Stimulated activated CD4-positive, alpha-beta T cell treated with anti-CD3 and anti-CD28 coated beads, Interleukin-1b, Interleukin-23, amount 100 ng/mL, for 1 hour (primary cell): ENCODE measurements at places on chromosomes 13 and 19.

DNA sequence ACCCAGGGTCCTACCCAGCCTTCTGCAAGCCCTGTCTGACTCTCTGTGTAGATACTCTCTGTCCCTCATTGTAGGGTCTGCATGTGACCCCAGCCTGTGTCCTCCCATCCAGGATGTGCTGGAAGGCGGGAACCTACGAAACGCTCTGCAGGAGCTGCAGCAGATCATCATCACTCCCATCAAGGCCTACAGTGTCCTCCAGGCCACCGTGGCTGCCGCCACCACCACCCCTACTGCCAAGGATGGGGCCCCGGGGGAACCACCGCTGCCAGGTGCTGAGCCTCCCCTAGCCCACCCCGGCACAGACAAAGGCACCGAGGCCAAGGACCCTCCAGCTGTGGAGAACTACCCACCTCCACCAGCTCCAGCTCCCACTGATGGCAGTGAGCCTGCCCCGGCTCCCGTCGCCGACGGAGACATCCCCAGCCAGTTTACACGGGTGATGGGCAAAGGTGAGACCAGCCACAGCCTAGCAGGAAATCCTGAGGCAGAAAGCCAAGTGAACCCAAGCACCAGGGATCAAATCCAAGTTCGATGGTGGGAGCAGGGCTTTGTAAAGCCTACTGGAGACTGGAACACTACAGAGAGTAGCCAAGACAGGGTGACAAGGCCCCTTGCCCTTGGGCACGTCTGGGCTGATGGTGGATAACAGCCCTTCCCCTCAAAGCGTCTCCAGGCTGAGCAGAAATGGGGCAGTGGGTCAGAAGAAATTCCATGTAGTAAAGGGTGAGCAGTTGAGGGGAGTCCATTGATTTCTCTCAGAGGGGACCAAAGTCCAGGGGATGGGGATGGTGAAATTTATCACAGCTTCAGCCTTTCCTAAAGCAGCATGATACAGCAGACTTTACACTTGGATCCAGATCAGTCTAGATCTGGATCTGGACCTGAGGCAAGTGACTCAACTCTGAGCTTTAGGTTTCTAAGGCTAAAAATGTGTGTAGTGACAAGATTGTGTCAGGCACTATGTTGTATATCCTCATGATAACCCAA lies 13.2 kb downstream of the PAF1 start:
- no peak for DNase-seq

DNA sequence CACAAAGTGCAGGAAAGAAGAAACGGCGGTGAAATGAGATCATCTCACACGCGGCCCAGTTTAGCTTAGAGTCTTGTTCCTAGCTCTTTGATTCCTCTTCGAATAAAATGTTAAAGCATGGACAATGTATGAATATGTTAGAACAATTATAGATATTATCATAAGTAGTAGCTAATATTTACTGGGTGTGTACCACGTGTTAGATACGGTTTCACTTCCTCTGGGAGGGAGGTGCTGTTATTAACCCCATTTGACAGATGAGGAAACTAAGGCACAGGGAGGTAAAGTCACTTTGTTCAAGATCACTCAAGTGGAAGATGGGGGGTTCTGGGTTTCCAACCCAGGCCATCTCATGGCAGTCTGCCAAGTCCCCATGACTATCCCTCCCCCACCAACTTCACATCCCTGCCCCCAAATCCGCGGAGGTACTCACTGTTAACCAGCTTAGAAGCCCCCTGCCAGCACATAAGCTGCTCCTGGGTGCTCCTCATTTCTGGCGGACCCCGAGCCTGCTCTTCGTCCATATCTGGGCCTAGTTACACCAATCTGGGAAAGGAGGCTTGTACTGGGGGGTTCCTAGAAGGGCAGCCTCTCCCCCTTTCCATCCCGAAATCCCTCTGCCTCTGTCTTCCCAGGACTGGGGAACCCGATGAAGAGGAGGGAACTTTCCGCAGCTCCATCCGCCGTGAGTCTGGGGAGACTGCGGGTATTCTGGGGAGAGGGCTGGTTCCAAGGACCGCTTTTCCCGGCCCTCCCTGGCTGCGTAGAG lies 1.0 kb upstream of the FXYD7 start:
- no peak for DNase-seq

DNA sequence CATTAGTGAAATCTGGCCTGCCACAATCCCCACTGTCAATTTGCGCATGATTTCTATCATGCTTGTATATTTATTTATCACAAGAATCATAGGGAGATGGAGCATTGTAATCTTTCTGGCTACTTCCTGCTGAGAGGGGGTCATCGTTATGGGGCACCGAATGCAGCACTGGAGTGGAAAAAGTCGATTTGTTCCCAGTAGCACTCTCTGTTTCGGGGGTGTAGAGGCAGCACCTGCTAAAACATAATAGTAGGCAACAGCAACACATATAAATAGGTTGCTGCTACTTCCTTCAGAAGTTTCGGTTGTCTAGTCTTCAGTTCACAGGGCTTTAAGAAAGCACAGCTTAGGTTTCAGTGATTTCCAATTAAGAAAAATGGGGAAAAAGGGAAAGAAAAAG lies 23.4 kb upstream of the CEACAM21 start:
- DNase-seq = no peak

GRCh38 chr19:3407556-3408516 lies 41.5 kb downstream of the NFIC start:
- DNase-seq = no peak

- no peak for DNase-seq
These were observed 821 bp downstream of the TDRD3 start for GRCh38 chr13:60397704-60398378.

DNA sequence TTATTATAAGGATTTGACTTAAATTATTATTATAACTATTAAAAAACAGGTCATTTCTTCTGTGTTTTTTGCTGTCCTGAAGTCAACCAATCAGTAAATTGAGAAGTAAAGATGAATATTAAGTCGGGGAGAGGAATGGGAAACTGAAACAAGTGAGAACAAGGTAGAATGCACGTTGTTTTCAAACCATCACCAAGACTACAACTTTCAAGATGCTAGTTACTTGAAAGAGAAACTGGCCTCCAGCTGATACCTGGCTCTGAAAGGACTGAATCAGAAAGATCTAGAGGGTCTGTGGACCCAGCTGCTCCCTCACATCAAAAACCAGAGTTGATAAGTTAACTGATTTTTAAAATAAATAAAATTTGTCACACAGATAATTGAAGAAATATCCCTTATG lies 1301.5 kb upstream of the ATXN8OS start:
- no peak for DNase-seq

DNA sequence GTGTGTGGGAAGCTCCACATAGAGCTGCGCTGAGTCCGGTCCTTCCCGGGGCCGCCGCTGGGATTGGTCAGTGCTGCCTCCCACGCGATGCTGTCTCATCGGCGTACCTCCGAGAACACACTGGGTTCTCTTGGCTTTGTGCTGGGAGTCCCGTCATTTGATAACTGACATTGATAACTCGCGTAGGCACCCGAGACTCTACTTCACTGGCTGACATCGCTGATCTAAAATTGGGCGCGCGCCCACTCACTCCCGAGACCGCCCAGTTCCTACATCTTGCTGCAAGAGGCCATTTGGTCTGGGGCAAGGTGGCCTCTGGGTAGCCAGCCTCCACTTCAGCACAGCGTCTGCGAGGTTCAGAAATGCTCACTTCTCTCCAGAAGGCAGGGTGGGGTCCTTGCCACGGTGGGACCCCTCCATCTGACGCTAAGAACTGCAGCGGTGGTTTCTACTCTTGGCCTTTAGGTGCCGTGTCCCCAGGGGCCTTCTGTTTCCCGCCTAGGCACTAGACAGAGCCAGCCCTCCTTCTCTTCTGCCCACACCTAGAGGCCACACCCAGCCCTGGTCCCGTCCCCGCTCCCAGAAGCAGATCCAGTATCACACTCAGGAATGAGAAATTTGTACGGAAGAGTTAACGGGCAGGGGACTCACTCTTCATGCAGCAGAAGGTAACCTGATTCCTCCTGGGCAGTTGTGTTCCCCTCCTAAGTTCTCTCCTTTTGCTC lies 40.7 kb upstream of the ATP11A start:
- DNase-seq = no peak
